ENCODE measurements at places on chromosomes 6 and 20. TPM values are rescaled to one million over a fixed set of nuclear protein-coding genes. Genes with fewer than 3 reads are reported as not detected.

The UNC5CL gene
- 1.2 TPM for total RNA-seq

The HLA-E gene
- 36.9 TPM for total RNA-seq

The FAM217A gene
- not detected for total RNA-seq

The JAG1 gene
- total RNA-seq, result 42.9 TPM

The FNDC11 gene
- 0.21 TPM for total RNA-seq

The MUC21 gene
- total RNA-seq, result not detected

The ADGRF4 gene
- total RNA-seq, result not detected

The PRND gene
- 0.09 TPM for total RNA-seq

The NDRG3 gene
- total RNA-seq, result 17.6 TPM

The MUC22 gene
- not detected for total RNA-seq

The ADGRF5 gene
- 0.31 TPM for total RNA-seq

The PXDC1 gene
- total RNA-seq, result 5.2 TPM

The BPIFB1 gene
- not detected for total RNA-seq

The PRRT1 gene
- 4.7 TPM for total RNA-seq

The PRR18 gene
- 0.50 TPM for total RNA-seq

The RHAG gene
- total RNA-seq, result not detected

The CST7 gene
- not detected for total RNA-seq

Data from A673 (cell line).